Activated CD4-positive, alpha-beta T cell treated with anti-CD3 and anti-CD28 coated beads for 4 hours (primary cell): ENCODE measurements at places on chromosomes 12 and 14.

DNA sequence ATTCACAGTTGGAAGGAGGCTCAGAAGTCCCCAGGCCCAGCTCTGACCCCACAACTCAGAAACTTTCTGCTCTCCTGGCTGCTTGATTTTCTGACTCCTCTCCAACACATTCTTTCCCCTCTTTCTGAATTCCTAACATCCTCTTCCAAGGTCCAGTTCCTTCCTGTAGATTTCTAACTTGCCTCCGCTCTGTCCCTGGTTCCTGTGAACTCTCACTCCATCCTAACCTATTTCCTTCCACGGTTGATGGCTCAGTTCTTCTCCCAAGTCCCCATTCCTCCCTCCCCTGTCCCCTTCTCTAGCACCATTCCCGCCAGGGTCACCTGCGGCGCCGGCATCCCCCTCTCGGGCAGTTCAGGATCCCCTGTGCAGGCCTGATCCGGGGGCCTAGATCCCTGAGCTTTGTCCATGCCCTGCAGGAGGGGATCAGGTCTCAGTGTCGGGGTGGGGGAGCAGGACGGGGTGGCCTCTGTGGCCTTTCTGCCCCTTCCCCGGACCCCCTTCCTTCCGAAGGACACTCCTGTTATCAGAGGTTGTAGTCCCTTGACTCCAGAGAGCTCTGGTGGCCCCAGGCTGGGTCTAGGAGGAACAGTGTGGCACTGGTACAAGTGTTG, 6.0 kb upstream of the SLC22A17 start:
- DNase-seq: no peak

GRCh38 chr14:93105362-93105761, 10.4 kb downstream of the ITPK1 start:
- DNase-seq: no peak

DNA sequence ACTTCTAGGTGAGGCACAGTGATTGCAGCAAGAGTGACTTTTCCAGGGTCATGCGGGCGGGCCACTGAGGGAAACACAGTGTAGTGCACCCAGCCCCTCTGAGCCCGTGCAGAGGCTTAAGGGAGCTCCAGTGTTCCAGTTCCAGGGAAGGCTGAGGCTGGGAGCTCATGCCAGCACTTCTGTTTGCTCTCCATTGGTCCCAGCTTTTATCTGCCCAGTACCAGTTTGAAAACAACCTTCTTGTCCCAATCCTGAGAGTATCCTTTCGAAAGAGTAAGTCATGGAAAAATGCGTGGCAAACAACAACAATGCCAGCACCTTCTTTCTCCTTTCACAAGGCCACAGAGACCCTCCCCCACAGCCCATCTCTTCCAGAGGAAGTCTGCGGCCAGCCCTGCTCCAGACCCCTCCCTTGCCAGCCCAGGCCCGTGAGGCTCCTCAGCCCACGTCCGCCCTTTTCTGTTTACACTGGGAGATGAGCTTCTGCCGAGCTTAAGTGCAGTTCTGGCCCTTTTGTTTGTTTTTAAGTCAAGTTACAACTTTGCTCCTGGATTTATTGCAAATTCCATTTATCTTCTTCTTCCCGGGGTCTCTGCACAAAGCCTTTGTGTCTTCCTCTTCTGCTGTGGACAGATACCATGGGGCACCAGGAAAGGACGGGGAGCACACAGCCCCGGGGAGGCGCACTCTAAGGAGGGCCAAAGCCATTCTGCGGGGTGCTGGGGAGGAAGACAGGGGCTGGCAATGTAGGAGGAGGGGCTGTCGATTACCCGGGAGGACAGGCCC, 185.6 kb downstream of the ZFP36L1 start:
- no peak for DNase-seq

DNA sequence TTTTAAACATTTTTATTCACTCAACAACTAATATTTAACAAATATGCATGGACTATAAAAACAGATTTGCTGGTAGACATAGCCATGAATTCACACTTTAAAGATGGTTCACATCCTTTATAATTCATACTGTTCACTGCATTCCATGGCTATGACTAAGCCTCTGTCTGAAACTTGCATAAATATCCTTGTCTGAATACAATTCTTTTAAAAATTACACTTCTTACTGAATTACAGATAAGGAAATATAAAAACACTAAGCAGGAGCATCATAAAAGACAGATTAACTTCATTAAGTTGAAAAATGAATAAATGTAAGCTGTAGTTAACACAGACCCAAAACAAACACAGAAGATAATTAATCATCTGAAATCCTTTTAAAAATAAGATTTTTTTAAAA, 53.8 kb downstream of the GXYLT1 start:
- no peak for DNase-seq

DNA sequence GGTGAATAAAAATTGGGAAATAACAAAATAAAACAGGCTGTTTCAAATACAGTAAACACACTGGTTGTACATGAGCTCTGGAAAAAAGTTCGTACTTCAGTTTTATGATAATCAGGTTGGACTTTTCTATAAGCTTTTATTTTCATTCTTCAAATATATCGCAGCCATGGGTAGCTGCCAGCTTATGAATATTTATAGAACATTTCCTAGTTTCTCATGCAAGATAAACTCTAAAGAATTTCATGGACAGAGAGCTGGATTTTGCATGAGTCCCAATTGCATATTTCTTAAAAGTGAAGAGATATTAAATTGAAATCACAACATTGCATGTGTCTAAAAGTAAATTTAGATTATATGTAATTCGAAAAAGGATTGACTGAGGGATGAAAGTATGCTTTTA, 827.6 kb downstream of the SLC6A15 start:
- no peak for DNase-seq

- DNase-seq: no peak
Observed at GRCh38 chr12:52245259-52245961, 12.4 kb downstream of the KRT7 start.

DNA sequence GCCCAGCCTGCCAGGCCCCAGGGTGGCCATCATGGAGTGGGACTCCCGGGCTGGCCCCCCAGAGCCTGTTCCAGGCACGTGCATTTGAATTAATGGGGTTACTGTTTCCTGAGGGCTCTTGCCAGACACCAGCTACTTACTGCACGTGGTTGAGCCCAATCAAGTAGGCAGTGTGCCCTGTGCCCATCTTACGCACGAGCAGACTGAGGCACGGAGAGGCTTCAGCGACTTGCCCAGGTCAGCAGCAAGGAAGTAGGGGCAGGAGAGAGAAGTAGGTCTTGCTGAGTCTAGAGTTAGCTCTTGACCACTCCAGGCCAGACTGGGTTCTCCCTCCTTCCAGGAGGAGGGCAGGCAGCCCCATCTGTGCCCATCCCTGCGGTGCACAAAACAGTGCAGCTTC, 67.7 kb downstream of the DIO3 start:
- no peak for DNase-seq

DNA sequence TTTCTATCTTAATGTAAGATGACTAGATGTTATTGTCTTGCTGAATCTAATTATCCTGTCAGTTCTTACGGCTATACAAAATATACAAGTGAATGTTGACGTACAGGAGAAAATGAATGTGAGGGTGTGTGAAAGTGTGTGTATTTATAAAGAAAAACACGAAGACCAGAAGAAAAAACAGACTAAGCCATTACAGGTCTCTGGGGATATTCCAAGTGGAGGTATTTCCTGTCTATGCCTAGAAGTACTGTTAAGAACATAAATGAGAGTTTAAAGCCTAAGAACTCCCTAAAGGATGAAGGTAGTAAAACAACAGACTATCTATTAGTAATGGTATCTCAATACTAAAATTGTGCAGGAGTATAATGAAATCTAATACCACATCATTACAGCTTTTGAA, 7.6 kb downstream of the MDM1 start:
- no peak for DNase-seq

GRCh38 chr14:105075379-105076295, 10.4 kb upstream of the GPR132 start:
- no peak for DNase-seq

GRCh38 chr14:87813211-87813610, 179.8 kb downstream of the GALC start:
- no peak for DNase-seq

- no peak for DNase-seq
Observed at GRCh38 chr12:80282761-80283160, 161.3 kb upstream of the PTPRQ start.

GRCh38 chr12:13851828-13852227, 129.6 kb downstream of the GRIN2B start:
- DNase-seq: no peak

GRCh38 chr14:24353559-24354481, 14.0 kb upstream of the RIPK3 start:
- no peak for DNase-seq

GRCh38 chr12:63900922-63901793, 56.7 kb downstream of the SRGAP1 start:
- no peak for DNase-seq

DNA sequence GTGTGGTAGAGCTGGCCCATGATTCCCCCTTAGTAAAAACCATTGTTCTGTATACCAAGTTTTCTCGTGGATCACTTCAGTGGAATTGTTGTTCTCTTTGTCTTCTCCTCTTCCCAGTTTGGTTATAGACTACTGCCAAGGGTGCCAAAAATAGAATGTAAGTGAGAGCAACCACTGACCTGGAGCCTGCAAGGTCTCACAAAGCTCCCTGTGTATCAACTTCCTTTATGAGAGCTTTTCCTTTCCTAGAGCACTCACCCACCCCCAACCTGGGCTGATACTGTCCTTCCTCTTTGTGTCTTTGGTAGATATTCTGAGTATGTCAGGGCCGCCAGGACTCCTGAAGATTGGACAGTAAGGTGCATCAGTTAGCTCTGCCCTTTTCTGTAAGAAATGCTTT, 101.0 kb downstream of the SCN8A start:
- no peak for DNase-seq

- DNase-seq: no peak
Observed at GRCh38 chr12:132847363-132848356, 19.0 kb upstream of the GOLGA3 start.

GRCh38 chr14:24162093-24162492, 1.0 kb downstream of the IRF9 start:
- no peak for DNase-seq

DNA sequence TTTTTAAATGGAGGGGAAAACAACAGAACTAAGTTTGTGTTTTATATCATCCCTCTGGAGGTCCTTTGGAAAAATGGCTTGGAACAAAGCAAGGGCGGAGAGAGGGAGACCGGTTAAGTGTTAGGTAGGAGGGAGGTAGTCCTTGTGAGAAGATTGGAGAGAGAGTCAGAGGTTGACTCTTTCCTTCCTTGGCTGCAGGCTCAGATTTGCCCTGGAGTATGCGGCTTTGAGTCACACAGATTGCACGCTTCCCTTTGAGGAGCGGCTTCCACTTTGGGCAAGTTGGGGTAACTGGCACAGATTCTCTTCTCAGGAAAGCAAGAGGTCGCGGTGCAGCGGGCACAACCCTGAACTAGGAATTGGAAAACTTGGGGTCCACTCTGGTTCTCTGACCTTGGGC, 9.9 kb downstream of the SOCS2 start:
- DNase-seq: no peak

DNA sequence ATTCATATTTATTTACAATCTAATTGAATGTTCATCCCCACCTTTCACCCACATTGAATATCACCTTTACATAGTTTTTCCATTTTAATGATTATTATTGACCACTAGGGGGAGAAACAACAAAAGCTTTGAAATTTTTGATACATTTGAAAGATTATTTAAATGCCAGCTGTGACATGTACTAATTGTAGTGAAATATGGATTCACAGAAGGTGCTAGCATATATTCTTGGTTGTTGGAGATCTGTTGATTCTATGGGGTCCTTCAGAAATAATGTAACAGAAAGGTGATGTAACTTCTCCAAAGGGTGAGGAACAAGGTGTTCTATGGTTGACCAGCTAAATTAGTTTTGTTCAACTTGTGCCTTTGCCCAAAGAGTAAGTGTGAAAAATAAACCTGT, 22.4 kb upstream of the GPR33 start:
- DNase-seq: no peak

DNA sequence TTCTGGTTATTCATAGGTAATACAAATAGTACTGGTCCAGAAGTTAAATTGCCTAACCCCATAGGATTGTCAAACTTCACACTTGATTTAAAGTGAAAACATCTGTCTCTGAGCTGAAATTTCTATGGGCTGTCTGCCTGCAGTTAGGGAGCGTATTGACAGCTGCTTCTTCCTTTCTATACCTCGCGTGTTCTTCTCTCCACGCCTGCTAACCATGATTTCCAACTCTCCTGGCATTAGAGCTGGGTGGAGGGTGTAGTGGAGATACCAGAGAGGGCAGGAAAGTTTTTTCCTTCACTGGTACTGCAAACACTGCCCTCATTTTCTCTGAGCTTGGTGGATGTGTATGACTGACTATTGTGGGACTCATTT, 429.0 kb upstream of the FBXO33 start:
- DNase-seq: no peak

DNA sequence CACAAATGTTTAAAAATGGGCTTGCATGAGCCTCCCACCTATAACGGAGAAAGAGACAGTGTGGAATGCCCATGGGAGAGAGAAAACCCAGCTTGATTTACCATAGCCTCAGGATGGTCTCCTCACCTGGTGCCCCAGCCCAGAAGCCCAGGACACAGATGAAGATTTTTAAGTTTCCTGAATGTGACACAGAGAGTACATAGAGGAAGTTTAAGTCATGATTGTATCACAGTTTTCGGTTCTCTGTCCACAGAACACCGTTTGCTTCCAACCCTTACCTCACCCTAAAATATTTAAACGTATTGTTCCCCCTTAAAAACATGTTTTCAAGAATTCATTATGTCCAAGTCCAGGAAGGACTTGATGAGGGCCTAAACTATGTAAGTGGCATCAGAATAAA, 56.2 kb downstream of the NELL2 start:
- no peak for DNase-seq

- no peak for DNase-seq
Observed at GRCh38 chr12:101305226-101305779, 25.4 kb downstream of the UTP20 start.

GRCh38 chr14:86055512-86056075, 525.6 kb downstream of the FLRT2 start:
- no peak for DNase-seq

- DNase-seq: no peak
Observed at GRCh38 chr12:25949343-25949742, 9.1 kb upstream of the RASSF8 start.

DNA sequence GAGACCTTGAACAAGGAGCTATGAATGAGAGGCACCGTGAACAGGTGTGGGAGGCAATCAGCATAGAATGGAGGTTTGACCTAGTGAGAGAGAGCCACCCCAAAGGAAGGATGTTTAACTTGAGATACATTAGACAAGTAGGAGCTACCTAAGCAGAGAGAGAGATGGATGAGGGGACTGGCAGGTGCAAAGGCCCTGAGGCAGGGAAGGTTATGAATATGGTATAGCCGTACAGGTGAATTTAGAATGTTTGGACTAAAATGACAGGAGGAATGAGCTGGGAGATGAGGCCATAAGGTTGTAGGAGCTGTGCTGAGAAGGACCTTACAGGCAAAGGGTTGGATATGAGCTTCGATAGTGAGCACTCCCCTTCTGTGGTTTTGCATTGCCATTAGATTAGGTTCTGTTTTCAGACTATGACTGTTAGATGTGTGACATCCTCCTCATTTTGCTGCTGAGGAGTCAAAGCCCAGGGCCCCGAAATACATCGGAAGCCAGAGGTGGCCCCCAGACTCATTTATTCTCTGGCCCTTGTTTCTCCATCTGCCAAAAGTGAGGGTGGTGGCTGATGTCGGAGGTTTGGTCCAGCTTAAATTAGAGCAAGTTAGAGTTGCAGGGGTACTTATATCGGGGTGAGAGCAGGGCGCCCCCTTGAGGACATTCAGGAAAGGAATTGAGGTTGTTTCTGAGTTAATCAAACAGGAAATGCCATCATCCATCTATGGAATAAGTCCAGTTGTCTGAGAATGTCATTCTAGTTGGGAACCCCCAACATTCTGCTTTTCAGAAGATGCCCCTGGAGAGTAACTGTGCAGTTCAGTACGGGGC, 29.4 kb downstream of the SLC24A4 start:
- no peak for DNase-seq
